ENCODE measurements at places on chromosomes 1 and 21.

GRCh38 chr1:165631342-165632151 lies 513 bp downstream of the MGST3 start:
- no peak for DNase-seq

DNA sequence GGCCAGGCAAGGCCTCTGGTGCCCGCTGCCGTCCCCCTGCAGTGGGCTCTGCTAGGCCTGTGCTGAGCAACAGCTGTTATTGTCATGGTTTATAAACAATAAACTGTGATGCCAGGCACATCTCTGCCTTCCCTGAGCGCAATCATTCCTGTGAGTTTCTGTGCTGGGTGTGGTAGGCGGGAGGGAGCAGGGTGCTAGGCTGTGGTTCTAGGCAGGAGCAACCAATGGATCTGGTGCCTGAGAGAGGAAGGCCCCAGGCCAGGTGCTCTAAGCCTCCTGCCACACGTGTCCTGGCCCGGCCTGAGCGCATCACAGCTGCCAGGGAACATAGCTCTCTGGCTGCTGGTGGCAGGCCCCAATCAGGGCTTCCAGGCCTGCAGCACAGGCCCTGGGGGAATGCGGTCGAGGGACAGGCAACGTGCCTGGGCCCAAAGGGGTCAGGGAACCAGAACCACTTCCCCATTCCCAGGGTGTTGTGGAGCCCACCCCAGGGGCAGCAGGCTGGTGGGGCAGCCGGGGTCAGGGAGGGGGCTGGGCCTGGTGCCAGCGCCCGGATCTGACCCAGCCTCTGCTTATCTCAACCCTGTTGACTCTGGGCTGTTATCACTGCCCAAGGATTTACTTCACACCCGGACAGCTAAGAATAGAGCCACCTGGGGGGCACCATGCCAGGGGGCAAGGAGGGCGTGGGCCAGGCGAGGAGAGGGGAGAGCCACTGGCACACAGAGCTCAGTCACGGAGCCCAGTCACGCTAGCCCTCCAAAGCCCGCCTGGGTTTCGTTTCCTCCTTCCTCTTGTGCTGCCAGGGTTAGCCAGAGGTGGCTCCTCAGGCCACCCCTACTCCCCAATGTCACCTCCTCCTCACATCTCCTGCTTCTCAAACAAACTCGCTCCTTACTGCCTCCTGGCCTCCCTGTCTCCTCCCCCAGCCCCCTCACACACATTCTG lies 11.5 kb downstream of the TRIM46 start:
- DNase-seq: no peak

DNA sequence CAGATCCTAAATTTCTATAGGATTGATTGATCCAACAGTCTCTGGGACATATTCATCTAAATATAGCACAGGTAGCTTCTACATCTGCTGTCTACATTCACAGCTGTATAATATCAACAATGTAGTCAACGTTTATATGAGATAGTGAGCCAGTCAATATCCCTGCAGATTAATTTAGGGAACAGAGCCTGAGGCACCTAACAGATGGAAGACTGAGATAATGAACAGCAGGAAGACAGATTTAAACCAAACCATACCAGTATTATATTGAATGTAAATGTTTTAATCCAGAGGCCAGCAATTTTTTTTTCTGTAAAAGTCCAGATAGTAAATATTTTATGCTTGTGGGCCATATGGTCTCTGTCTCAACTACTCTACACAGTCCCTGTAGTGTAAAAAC lies 2072.4 kb downstream of the MRPL39 start:
- DNase-seq: no peak

DNA sequence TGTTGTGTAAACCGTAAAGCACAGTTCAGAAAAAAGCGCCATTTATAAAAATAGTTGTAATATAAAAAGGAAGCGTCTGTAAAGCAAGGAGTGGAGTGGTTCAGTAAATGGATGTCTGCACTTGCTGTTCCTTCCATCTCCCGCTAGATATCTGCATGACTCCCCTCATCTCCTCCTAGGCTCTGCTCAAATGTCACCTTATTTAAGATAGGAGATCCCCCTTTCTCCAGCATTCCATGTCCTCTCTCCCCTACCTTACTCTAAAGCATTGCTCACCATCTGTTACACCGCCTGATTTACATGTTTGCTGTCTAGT lies 745 bp downstream of the MUL1 start:
- DNase-seq: no peak

DNA sequence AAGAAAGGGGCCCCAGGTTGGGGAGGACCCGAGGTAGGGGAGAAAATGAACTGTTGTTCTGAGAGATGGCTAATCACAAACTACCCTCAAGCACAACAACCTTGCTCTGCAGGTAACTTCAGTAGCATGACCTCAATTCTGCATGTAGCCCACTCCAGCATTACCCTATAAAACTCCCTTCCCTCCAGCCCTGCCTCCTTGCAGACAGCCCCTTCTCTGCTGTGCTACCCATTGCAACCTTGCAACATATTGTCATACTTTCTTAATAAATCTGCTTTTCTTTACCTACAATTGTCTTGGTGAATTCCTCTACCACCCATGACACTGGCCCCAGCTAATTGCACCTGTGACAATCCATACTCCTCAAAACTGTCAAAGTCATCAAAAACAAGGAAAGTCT lies 428.9 kb downstream of the MATN1 start:
- no peak for DNase-seq

DNA sequence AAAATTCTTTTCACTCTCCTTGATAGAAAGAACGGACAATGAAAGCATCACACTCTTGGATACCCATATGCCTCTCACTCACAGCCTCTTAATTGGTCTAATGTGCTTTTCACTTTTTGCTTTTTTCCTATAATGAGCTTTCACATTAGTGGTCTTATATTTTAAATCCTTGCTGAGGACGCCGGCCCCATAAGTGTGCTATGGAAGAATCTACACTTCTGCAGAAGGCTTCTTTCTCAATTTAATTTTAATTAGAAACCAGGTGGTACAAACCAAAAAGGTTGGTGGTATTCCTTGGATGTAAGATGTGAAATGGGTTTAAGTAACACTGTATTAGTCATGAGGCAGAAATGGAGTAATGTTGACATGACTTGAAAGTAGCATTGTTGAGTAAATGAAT lies 190.6 kb upstream of the NFIA start:
- no peak for DNase-seq

DNA sequence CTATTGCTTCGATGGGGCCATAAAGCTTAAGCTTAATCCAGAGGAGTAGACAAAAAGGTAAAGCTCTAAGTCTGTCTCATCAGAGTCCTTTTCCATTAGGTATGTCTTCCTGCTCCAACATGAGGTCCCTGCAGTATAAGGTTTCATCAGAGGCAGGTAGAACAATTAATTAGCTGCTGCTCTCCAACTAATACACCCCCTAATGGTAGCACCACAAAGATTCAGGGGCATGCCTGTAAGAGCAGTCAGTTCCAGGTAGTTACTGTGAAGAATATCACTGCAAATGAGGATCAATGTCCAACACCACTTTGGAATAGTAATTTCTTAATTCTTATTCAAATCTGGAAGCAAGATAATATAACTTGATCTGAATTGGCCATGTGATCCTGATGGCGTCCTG lies 160.3 kb upstream of the ESRRG start:
- no peak for DNase-seq
